Stimulated activated CD4-positive, alpha-beta T cell treated with anti-CD3 and anti-CD28 coated beads, Interleukin-4, amount 100 ng/mL, for 1 hour (primary cell): ENCODE measurements at places on chromosomes 5 and 9.

DNA sequence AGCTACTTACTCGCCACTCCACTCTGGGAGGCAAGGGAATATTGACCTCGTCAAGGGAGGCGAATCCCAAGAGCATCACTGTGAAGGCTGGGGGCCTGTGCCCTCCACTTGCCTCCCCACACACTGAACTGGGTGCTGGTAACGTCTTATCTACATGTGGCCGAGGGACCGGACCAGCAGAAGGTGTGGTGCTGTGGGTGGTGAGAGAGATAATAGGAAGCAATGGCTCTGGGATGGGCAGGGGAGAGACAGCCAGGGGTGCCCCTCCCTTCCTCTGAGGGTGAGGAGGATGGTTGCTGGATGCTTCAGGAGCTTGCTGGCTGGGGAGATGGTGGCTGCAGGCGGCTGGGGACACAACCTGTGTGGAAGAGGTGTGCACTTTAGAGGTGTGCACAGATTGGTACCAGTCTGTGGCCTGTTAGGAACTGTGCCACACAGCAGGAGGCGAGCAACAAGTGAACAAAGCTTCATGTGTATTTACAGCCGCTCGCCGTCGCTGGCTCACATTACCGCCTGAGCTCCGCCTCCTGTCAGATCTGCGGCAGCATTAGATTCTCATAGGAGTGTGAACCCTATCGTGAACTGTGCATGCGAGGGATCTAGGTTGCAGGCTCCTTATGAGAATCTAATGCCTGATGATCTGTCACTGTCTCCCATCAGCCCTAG is 100.3 kb downstream of the ENTREP1 start:
- no peak for DNase-seq

GRCh38 chr5:53133020-53133419 is 23.5 kb upstream of the MOCS2 start:
- no peak for DNase-seq

DNA sequence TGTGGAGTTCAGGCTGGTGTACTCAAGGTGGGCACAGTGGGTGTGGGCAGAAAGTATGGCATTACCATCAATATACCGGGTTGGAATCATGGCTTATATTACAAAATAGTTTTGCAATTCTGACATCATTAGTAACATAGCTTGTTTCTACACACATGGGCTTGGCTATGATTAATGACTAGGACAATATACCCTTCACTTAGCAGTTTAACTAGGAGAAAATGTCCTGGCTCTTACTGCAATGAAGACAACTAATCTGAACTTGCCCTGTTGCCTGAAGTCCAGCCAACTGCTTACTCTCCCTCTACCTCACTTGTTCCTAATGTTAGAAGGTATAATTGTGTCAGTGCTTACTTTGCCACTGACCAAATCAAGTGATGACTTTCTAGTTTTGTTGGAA is 612.5 kb downstream of the EFNA5 start:
- DNase-seq = no peak

DNA sequence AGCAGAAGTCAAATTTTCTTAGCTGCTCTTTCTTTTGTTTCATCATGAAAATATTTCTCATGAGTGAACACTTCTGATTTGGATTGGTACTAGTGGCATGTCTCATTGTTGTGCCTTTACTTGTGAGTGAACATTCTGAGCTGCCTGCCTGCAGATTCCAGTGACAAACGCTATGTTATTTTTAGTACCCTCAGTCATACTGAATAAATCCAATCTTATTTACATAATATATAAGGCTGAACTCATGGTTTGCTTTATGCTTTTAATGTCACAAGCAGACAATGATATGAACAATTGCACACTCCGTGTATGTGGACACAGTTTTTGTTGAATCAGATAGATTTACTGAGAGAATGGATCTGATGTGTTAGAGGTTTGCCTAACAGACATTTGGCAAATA is 67.8 kb downstream of the ACTBL2 start:
- DNase-seq = no peak

DNA sequence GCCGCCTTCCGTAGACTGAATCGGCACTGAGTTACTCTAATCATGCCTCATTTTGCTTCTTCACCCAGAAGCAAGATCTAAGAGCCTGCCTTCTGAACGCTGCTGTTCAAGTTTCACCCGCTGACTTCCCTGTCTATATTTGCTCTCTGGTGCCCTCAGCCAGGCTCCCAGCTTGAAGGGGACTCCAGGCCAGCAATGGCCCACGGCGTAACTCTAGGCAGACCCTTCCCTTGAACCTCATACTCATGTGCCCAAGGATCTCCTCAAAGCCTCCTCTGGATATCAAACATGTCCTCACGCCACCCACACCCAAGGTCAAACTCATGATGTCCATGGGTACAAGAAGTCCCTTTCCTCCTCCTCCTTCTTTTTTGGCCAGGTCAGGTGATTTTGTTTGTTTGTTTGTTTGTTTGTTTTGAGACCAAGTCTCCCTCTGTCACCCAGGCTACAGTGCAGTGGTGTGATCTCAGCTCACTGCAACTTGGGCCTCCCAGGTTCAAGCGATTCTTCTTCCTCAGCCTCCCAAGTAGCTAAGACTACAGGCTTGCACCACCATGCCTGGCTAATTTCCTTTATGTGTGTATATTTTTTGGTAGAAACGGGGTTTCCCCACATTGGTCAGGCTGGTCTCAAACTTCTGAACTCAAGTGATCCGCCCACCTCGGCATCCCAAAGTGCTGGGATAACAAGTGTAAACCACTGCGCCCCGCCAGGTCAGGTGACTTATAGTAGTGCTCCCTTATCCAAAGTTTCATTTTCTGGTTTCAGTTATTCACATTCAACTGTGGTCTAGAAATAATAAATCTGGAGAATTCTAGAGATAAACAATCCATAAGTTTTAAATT is 239.0 kb downstream of the SYK start:
- no peak for DNase-seq

DNA sequence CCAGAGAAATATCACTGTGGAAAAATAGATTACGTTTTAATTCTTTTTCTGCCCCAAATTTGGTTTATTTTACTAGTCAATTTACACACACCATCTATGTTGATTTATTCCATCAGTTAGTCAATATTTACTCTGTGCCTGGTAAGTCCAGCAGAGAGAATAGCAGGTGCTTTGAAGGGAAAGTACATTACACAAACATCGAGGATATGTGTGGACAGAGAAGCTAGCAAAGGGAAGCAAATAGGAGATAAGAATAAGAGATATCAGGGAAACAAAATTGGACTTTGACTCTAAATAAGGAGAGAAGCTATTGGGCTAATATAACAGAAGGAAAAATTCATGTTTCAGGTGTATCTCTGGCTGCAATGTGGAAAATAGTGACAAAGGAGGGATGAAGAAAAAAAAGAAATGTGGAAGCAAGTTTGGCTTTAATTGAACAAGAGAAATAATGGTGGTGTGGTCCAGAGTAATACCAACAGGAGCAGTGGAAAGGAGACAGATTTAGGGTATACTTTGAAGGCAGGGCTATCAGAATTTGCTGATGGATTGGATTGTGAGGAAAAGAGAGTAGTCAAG is 587.7 kb upstream of the CDH6 start:
- no peak for DNase-seq

DNA sequence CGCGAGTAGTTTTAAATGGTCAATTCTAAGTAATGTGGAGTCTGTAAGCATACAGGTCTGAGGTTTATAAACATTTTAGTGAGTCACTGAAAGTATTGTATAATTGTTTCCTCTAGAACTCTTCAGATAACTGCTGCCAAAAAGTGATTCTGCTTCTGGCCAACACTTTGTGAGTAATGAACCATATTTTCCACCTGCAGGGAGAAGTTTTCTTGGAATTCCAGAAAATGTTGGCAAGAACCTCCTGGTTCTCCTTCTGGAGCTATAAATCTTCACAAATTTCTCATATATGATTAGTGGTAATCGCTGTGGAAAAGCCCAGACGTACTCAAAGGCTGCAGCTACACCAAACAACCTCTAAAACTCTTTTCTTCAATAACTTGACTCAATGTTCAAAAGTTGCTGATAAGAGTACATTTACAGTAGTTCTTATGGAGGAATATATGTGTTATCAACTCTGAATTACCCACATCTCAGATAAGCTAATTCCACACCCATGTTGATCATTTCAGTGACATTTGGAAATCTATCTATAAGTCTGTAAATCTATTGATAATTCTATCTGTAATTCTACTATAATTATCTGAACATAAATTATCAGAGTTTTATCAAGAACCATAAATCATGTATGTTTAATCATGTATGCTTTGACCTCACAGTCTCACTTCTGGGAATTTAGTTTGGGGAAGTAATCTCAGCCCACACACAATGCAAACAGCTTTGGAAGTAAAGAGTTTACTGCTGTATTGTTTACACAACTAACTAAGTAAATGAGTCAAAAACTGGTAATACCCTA is 74.1 kb downstream of the FNBP1 start:
- no peak for DNase-seq

- DNase-seq = no peak
Measured at GRCh38 chr5:91151947-91152346, 231.2 kb downstream of the ARRDC3 start.

DNA sequence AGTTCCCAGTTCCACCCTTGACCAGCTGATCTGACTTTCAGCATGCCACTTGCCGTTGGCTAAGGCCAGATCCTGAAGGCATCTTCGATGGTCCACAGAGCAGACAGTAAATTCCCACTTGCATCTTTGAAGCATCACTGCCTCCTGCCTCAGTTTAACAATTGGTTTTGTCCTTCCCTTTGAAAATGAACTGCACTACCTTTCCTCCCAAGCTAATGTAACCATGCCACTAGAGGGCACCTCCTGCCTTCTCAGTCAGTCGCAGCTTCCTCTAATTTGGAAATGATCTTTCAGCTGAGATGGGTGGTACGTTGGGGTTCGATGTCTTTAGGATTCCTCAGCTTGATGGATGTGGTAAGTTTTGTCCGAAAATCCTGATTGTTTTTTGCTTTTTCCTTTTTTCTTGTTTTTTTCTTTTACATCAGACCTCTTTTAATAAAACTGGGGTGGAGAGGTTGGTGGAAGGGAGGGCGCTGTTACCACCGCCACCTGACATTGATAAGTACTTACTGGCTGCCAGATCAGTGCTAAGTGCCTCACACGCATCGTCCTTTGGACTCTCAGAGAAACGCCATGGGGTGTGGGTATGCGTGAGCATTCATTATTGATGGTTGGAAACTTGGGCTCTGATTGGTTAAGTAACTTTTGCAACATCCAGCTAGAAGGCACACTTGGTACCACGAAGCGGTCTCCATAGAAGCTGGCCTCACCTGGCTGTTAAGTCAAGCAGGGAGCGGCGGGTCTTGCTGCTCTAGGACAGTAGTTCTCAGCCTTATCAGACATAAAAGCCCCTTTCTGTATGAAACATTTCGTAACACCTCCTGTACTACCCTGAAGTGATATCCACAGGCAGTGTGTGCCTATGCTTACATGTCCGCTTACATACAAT is 16.9 kb downstream of the PTTG1 start:
- peak; percentile 45 for DNase-seq

DNA sequence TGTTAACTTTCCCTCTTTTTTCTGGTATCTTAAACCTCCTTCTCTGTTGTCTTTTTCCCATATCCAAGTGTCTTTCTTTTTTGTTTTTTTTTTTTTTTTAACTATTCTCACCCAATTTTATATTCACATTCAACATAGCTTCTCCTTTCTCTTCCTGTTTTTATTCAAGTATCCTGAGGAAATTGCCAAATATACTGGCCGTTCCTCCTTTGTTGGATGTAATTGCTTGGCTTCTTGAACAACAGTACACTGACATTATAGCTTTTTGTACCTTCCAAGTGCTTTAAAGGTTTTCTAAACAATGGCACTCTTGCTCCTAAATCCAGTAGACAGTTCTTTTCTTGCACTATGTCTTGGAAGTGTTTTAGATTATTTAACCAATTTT is 1146.8 kb downstream of the MAT2B start:
- no peak for DNase-seq

- DNase-seq = no peak
Measured at GRCh38 chr9:19050637-19051591, 1.7 kb downstream of the RRAGA start.

- no peak for DNase-seq
Measured at GRCh38 chr9:134340475-134341160, 14.4 kb downstream of the RXRA start.

DNA sequence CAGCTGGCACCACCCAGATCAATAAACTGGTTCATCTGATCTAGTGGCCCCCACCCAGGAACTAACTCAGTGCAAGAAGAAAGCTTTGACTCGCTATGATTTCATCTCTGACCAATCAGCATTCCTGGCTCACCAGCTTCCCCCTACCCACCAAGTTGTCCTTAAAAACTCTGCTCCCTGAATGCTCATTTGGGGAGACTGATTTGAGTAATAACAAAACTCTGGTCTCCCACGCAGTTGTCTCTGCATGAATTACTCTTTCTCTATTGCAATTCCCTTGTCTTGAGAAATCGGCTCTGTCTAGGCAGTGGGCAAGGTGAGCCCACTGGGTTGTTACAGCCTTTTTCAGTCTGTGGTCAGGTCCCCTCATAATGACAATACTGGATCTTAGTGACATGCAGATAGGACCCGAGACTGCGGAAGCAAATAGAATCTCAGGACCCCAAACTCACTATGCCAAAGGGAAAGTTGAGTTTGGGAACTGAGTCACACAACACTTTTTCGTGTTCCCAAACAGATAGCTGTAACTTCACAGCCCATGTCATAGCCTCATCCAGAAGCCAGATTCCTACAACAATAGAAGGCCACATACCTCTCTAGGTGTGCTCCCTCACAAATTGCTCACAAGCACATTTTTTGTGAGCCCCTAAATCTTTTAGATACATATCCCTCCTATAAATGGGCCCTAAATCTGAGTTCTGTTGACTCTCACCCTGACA is 175.2 kb upstream of the RAI14 start:
- DNase-seq = no peak

GRCh38 chr9:71743217-71743705 is 25.1 kb downstream of the CEMIP2 start:
- no peak for DNase-seq

DNA sequence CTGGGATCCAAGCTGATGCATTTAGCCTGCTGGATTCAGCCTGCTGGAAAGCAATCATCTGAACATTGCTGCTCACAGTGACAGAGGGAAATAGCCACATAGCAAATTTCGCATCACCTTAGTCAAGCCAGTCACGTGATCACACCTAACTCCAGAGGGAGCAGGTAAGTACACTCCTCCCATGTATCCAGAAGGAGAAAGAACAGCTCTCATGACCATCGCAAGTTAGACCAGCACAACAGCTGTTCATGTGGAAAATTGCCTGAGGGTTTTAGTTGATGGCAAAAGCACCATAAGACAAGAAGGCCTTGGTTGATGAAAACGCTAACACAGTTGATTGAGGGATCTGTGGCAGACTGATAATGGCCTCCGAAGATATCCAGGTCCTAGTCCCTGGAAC is 34.2 kb upstream of the MYO10 start:
- no peak for DNase-seq

GRCh38 chr5:83955916-83956315 is 235.3 kb upstream of the HAPLN1 start:
- DNase-seq = no peak

- DNase-seq = no peak
Measured at GRCh38 chr9:121354141-121354540, 15.9 kb downstream of the STOM start.

GRCh38 chr9:26152350-26152749 is 474.1 kb upstream of the TUSC1 start:
- no peak for DNase-seq

GRCh38 chr5:42974536-42974935 is 65.6 kb downstream of the ANXA2R start:
- DNase-seq = no peak

- DNase-seq = no peak
Measured at GRCh38 chr5:64632251-64632650, 58.1 kb upstream of the SHISAL2B start.
